ENCODE measurements at places on chromosomes 2 and 18.

- DNase-seq = no peak
Observed at GRCh38 chr2:7289697-7290096, 372.5 kb downstream of the RNF144A start.

DNA sequence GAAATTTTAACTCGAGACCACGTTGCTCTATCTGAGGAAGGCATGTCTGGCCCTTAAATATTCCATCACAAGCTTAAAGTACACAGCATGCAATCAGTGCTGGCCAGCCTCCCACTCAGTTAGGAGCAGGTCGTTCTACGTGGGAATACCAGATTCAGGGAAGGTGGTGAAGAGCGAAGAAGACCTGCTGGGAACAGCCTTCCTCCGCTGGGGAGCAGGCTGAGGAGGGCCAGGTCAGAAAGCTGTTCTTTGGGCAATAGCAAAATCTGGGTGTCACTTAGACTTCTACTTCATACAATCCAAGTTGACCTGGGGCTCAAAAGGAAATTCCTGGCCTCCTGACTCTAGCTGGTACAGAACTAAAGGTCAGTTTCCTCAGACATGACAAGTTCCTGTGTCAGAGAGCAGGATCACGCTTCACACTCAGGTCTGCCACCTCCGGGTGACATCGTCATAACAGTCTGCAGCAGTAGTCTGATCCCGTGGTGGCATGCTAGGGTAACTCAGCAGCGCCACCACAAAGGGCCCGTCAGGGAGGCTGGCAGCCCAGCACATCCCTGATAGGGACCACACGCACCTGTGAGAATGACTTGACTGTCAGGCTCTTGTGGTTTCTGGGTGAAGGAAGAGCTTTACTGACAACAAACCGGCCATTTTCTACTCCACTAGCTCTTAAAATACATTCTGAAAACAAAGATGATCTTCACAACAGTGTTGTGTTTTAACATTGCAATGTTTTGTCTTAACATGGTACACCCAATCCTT is 35.2 kb upstream of the NAPG start:
- DNase-seq = no peak

- DNase-seq = no peak
Observed at GRCh38 chr2:213175673-213176247, 24.3 kb upstream of the IKZF2 start.

DNA sequence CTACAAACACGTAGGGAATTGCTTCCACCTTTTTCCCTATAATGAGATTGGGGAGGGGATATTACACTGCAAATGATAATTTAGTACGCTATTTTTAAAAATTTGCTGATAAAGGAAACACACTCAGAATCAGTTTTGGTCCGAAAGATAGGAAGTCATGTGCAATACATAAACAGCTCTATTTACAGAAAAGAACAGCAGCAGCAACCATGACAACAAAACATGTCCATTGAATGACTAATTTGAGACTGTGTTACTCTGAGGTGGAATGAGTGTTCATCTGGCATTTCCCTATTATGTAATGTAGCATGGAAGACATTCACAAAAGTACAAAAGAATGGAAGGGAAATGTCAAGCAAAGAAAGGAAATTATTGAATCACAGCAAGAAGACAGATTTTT is 337.2 kb downstream of the NBAS start:
- DNase-seq = no peak

DNA sequence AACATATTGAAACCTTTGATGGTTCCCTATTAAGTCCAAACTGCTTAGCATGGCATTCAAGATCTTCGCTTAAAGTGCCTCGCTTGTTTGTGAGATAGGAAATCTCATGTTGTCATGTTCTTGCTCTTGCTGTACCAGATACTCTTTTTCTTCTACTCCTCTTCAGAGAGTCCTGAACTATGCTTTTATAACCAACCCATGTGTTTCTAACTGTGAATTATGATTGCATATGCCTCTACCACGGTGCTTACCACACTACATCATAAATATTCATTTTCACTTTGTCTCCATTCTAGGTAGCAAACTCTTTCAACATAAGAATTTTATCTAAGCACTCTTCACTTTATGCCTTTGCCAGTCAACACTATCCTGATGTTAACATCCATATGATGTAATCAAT is 23.6 kb downstream of the STAT4 start:
- no peak for DNase-seq

DNA sequence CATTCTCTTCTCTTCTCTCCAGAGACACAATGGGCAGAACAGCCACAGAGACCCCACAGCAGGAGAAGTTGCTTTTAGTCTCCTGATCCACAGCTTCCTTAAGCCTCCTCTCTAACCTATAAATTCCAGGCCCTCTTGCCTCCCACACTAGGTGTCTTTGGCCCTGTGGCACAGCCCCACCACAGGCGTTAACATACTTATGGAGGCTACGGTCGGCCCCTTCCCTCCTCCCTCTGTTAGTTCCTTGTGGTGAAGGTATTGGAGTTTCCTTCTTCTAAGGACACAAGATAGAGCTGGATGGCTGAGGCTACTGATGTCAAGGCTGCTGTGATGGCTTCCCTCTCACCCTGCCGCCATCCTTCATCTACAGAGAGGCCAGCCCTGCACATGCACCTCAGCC is 123.5 kb upstream of the ACAA2 start:
- no peak for DNase-seq

DNA sequence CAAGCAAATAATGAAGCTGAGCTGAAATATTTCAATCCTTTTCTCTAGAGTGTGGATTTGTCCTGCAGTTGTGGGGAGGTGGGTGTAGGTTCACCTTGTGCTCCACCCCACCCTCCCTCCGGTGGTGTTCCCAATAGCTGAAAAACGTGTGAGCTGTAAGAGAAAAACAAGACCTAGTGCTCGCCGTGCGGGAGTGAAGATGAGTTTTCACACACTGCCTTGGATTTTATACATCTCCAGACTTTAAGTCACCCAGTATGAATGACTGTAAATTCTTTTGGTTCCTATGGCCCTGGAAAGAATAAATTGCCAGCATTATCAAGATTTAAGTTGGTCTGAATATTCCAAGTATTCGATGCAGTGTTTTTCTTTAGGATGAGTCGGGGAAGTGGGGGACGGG is 1.9 kb upstream of the SOX11 start:
- no peak for DNase-seq

DNA sequence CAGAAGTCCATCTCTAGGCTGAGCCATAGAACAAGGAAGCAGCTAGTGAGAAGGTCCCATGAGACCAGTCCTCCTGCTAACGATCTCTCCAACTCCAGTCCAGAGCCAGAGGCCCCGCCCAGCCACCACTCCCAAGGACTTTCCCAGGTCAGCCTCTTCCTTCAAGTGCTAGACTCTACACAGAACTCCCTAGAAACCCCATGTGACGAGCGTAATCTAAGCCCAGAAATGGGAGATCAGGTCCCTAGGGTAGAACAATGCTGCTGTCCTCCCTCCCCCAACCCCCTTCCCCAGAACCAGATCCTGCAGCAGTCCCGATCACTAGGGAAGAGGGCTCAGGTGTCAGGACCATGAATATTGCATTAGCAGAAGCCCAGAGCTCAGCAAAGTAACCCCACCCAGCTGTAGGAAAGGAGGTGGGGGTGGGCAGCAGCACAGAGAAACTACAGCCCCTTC is 6.9 kb downstream of the DCTN1 start:
- no peak for DNase-seq

- DNase-seq = no peak
Observed at GRCh38 chr2:98505971-98506664, 61.5 kb downstream of the INPP4A start.

GRCh38 chr2:101200676-101201075 is 49.5 kb upstream of the TBC1D8 start:
- DNase-seq = no peak

DNA sequence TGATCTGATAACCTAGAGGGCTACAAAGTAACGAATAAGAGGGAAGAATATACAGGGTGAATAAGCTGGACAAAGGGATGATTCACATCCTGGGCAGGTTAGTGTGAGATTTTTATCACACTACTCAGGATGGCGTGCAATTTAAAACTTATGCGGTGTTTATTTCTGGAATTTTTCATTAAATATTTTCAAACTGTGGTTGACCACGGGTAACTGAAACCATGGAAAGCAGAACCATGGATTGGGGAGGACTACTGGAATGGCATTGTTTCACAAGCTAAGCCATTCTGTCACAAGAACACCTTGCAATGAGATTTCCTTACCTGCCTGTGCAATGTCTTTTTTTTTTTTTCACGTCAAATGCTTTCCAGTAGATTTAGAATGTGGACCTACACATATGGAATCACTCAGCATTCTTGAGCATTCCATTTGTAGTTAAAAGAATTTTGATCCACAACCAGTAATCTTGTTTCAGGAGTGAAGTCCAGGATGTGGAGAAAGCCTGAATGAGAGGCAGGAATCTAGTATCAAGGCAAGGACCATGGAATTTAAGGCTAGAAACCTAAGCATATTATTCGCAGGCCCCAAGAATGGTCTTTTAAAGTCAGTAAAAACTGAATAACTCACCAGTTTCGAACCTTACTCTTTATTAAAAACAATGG is 8.0 kb upstream of the CDK15 start:
- peak; percentile 73 for DNase-seq

DNA sequence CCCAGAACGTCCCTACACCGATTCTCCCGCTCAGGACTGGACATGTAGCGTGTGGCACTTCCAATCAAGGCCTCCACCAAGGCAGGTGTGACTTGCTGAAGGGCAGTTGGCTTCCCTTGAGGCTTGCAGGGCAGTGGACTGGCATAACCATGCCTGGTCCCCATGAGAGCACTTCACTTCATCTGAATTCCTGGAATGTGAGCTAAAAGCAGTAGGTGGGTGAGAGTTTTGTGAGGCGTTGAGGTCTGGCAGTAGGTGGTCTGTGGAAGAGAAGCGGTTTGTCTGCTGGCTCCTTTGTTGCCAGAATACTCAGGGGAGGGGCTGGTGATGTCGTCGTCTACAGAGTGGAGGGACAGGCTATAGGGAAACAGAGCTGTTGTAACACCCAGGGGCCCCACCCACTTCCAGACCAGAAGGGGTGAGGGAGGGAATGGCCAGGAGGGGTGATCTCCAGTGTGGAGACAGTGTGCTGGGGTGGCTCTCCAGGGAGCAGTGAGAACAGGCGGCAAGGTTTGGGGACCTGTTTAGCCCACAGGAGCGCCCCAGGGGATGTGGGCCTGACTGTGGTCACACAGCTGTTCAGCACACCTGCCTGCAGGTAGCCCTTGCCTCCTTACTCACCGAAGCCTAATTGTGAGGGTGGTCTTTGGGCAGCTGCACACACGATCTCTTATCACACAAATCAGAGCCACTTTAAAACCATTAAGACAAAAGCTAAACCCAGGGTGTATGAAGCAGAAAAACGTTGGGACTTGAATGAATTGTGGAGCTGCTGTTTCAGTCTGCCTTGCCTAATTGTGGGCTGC is 21.5 kb upstream of the ALKAL2 start:
- no peak for DNase-seq

- no peak for DNase-seq
Observed at GRCh38 chr2:68282811-68283418, 30.6 kb upstream of the PPP3R1 start.

DNA sequence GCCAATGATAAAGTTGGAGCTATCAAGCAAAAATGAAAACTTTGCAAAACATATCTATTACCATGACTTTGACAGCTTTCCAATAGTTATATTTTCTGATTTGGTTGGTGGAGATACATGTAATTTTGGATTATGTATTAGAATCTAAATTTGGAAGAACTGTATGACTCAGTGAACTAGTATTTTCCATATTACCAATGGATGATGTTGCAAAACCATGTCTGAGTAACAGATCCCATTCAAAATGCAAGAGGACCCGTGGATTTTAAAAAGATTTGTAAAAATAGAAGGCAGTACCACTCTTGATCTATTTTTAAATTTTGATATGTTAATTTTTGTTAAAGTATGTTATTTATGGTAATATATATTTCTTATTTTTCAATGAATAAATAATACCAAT is 83.0 kb downstream of the TAF4B start:
- no peak for DNase-seq

DNA sequence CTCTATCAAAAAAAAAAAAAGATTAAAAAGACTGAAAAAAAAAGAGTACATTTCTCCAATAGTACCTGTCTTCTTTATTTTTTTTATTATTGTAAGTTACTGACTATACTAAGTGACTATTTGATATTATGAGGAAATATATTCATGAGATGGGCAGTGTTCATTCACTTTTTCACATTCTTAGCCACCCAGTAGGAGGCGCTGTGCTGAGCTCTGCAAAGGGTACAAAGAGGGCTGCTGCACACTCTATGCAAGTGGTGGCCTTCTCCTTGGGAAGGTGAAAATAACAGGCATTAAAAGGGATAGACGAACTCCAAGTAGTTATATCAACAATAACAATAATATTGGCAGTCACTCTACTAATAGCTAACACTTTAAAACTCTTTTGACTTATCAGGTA is 1034.9 kb upstream of the FANCL start:
- DNase-seq = no peak

DNA sequence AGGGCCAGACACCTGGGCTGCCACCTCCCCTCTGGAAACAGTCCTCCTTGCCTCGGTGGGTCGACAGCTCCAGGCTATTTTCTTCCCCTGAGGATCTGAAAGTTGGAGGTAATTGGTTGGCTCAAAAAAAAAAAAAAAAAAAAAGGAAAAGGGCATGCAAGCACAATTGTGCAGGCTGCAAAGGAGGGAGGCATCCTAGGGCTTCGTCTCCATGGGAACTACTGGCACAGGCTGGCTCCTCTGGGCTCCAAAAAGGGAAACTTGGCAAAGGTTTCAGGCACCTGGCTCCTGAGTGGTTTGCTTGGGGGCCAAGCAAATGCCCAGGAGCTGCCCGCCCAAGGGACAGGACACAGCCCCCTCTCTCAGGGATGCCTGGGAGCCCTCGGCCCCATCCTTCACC is 1.1 kb upstream of the KCNIP3 start:
- DNase-seq = no peak

DNA sequence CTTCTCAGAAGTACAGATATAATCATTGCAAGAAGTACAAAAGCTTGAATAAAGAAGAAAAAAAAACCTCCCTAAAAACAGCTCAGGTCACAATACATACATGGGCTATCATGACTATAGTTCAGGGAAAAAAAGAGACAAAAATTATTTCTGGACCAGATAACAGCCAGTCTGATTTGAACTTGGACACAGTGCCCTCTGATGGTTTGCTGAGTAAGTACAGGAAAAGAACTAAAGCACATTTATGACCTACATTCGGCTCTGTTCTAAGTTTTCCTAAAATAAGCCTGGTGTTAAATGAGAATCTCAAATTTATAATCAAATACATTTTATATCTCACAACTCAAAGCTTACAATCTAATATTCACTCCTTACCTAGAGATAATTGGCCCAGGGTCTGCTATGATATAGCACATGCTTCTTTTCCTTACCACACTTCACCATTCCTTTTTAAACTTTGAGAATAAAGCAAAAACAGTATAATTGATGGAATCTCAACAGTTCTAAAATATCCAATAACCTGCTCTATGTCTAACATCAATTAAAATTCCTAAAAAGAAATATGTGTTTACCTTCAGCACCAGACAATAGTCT is 81.1 kb downstream of the RAPH1 start:
- peak; percentile 4 for DNase-seq

Measured in HS-27A (cell line).